Hematopoietic multipotent progenitor cell treated with erythropoietin and hydrocortisone succinate and interleukin-3 and kit ligand, for 4 days (in vitro differentiated cells): ENCODE measurements at places on chromosomes 5 and 9.

DNA sequence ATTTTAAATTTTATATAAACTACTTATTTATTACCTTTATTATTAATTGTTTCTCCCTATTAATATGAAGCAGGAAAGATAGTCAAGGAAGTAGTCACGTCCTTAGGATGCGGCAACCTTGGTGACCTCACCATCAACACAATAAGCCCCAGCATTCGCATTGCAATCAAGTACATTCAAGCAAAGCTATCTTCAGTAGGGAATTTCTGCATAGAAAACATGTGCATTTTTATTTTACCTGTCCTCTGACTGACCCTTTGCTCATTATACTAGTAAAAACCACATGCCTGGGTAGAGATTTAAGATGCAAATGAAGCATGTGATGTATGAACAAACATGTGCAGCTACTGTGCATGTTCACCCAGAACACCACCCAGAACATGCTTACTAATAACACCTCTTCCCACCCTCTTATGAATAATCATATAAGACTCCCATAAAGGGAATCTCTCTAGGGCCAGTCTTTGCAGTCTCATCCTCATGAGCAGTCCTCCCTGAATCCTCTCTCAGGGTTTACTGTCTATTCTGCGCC is 869.6 kb downstream of the TAF11L14 start:
- DNase-seq: no peak

DNA sequence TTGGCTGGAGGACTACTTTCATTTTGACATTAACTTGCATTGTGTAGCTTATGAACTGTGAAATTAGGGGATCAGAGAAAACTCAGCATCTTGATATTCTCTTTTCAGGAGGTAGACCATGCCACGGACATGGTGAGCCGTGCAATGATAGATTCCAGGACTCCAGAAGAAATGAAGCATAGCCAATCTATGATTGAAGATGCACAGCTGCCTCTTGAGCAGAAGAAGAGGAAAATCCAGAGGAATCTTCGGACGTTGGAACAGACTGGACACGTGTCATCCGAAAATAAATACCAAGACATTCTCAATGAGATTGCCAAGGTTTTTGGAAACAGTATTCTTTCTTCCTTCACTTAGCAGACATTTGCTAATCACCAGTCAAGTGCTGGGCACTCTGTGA is 20.6 kb upstream of the F2R start:
- no peak for DNase-seq

DNA sequence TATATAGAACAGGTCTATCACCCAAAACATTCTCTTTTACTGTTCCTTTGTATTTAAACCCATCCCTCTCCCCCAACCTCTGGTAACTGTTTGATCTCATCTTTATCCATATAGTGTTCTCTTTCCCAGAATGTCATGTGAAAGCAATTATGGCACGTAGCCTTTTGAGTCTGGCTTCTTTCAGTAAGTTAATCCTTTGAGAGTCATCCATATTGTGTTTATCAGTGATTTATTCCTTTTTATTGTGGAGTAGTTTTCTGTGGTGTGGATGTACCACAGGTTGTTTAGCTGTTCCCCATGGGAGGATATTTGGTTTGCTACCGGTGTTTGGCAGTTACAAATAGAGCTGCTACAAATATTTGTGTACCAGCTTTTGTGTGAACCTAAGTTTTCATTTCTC is 38.0 kb downstream of the HMGXB3 start:
- DNase-seq: no peak

GRCh38 chr5:54311176-54311677 is 854 bp upstream of the ARL15 start:
- DNase-seq: peak; percentile 58

DNA sequence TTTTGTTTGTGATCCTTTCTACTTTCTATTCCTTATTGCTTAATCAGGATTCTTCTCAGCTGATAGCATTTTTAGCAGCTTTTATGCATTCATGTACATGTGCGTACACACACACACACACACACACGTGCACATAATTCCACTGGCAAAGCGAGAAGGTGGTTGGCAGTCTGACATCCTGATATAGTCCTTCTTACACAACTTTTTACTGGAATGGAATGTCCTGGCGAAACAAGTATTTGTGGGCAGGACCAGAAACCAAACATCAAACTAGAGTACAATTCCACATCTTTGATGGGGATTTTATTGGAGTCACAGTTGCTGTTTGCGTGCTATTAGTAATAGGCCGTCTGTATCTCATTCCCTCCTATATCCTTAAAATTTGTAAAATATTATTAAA is 356.5 kb downstream of the CCDC171 start:
- DNase-seq: no peak

- DNase-seq: no peak
Measured at GRCh38 chr5:127305493-127305892, 14.9 kb downstream of the MEGF10 start.

DNA sequence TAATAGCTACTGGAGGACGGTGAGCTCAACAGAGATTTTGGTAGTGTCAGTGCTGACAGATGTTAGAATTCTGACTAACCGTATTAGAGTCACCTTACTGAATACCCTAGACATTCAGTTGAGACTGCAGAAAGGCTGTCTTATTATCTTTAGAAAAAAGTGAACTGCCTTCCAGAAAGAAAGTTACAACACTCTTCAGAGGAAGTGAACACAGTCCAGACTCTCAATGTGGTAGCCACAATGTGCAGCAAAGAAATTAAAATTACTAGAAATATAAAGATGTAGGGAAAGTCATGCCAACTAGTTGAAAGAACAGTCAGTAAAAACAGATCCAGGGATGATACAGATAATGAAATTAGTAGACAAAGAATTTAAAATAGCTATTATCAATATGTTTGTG is 47.1 kb upstream of the COL15A1 start:
- peak; percentile 8 for DNase-seq

DNA sequence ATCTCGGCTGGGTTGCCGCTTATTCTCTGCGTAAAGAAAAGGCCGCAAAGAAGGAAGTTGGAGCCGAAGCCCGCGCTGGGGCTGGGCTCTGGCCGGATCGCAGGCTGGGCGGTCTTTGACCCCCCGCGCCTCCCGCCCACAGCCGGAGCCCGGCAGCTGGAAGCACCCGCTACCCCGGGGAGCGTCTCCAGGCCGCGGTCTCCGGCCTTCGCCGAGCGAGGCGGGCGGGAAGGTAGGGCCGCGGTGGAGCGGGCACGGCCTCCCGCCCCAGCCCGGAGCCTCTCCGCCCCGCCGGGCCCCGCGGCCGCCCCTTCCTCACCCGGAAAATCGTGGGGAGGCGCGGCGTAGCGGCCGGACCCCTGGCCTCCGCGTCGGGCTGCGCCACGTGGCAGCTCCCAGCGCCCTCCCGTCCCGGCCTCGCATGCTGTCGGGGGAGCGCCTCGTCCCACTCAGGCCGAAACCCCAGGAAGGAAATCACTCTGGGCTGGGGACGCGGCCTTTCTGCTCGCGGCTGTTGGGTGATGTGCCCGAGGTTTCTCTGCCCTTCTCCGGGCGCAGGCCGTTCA is 12.0 kb downstream of the FOXD1 start:
- DNase-seq: no peak

GRCh38 chr9:123749580-123750202 is 180.2 kb downstream of the DENND1A start:
- peak; percentile 9 for DNase-seq

DNA sequence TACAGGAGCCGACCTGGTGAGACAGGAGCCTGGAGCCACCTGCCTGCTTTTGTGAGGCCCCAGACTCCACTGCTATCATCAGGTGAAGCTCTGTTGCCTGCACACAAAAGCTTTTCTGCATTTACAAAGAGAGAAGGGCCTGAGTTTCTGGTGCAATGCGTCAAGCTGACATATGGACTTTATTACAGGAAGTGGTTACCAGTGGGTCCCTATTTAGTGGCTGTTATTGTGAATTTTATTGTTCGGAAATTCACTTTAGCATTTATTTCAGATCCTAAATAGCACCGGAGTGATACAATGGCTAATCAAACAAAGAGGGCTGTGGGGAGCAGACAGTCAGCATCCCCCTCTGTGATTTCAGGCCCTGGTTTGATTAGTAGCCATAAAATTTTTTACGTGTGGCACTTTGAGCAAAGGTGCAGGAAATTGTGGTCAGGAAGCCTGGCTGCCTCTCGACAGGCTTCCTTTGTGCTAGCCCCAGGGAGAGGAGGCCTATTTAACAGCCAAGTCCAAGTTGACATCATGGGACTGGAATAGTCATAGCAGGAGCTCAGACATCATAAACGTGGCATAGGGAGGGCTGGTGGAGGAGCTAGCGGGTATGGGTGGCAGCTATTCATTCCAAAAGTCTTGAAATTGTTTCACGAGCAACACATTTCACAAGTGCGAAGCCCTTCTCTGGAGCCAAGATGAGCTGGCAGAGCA is 8.4 kb downstream of the TGFBI start:
- DNase-seq: peak; percentile 61

GRCh38 chr5:152824316-152824715 is 419.2 kb upstream of the NMUR2 start:
- no peak for DNase-seq

GRCh38 chr5:170107674-170108073 is 2.0 kb downstream of the FOXI1 start:
- DNase-seq: no peak

- no peak for DNase-seq
Measured at GRCh38 chr5:178398901-178399700, 166.5 kb upstream of the PHYKPL start.

DNA sequence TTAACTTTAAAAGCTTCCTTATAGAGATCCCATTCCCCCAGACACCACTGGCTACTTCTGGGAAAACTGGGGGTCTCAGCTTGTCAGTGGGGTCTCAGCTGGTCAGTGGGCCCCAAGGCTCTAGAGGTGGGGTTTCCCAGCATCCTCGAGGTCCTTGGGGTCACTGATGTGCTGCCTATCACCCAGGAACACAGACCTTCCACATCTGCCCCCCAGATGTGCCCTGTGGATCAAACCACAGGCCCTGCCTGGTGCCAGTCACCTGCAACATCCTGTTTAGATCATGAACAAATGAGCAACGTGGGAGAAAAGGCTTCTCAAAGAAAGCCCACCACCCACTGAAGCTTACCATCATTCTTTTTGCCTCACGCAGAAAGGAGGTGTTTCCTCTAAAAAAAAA is 165.6 kb upstream of the FSTL4 start:
- DNase-seq: no peak

GRCh38 chr5:158877706-158878105 is 222.0 kb downstream of the EBF1 start:
- no peak for DNase-seq

GRCh38 chr5:73030995-73031394 is 75.2 kb downstream of the FCHO2 start:
- DNase-seq: no peak

DNA sequence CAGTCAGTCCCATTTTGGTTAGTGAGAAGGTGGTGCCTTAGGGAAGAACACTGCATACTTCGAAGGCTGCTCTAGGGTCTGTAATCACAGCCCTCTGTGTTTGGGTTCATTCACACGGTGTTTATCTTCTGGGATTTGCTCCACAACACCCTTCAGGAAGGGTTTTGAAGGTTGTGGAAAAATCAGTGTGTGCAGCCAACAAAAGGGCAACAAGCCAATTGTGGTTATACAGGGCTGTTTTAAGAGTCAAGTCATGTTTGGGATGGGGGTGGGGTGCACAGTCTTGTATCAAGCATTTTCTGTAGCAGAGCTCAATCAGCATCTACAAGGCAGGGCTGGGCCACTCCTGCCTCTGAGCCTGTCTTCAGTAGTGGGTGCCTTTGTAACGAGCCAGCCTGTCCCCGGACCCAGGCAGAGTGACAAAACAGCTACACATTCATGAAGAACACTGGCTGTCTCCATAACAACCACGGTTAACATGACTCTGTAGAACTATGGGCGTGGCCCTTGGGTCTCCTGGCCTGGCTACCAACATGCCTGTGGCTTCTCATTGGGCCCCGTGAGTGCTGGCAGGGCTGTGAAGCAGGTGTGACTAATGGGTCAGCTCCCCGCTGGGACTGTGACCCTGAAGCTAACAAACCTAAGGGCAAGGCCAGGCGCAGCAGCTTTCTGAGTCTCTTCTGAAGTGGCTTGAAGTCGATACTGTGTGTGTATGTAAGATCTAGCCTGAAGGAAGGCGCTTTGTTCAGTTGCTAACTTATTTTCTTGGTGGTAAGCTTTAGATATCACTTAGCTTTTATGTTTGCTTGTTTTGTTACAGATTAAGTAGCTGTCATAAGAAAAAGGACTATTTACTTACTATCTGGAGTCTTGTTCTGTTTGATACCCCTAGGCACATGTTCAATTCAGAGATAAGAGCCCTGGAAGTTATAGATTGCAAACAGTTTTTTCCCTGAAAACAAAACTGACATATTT is 27.9 kb upstream of the GOLM1 start:
- DNase-seq: peak; percentile 74

DNA sequence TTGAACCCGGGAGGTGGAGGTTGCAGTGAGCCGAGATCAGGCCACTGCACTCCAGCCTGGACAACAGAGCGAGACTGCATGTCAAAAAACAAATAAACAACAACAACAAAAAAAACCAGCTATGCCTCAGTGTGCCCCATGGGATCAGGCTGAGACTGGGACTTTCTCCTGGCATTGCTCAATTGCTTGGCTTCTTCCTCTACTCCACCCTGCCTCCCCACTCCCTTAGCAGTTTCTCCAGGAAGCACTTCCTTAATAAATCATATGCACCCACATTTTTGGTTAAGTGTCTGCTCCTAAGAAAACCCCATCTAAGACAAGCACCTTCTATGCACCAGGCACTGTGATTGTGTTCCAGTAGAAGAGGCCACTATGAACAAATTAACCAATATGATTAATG is 41.0 kb upstream of the TMEM252 start:
- no peak for DNase-seq
